Sciatic nerve (tissue), 2 donors: ENCODE measurements at places on chromosomes 3 and 15. TPM values are rescaled to one million over a fixed set of nuclear protein-coding genes. Genes with fewer than 3 reads are reported as not detected.

DNA sequence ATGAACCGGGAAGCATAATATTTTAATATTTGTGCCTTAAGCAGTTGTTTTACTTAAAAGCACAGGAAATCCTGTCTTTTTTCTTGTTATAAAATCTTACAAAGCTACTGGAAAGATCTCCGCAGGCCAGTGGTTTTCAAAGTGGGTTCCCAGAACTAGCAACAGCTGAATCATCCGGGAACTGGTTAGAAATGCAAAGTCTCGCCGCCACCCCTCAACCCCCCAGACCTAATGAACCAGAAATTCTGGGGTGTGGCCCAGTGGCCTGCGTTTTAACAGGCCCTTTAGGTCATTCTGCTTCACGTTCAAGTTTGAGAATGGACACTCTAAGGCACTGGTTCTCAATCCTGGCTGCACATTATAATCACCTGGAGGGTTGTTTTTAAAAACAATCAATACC lies 74.7 kb downstream of the PDZRN3 start:
- DNase-seq, result no peak

DNA sequence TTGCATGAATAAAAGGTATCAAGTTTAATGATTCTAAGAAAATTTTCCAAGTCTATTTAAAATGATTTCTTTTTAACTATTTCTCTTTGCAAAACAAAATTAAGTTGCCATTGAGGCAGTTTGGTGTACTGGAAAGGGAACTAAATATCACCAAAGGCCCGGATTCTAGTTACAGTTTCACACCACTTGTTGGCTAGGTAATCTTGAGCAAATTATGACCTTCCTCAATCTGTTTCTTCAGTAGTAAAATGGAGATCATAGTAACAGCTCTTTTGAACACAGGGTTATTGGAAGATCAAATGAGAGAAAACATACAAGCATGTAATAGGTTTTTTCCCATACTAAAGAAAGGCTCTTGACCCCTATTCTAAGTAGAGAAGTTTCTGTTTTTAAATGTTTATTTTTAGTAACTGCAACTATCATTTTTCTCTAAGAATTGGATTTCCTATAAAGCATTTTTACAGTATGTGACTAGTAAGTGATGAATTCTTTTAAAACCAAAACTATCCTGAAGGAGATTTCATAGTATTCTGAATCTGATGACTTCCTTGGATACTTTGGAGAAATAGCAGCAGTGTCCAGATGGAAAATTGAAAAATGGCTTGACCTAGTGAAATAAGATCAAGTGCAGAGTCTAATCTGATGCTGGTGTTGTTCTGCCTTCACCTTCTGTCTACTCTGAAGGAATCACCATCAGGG lies 15.7 kb downstream of the SCAANT1 start:
- no peak for DNase-seq

GRCh38 chr15:79635149-79635771 lies 203.1 kb downstream of the MINAR1 start:
- DNase-seq, result no peak

DNA sequence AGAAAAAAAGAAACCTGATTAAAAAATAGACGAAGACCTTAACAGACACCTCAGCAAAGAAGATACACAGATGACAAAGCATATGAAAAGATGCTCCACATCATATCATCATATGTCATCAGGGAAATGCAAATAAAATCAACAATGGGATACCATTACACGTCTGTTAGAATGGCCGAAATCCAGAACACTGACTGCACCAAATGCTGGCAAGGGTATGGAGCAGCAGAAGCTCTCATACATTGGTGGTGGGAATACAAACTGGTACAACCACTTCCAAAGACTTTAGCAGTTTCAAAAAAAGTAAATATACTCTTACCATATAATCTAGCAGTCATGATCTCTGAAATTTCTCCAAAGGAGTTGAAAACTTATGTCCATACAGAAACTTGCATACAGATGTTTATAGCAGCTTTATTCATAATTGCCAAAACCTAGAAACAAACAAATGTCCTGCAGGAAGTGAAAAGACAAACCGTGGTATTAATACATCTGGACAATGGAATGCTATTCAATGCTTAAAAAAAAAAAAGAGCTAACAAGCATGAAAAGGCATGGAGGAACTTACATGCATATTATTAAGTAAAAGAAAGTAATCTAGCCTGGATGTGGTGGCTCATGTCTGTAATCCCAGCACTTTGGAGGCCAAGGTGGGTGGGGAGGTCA lies 107.4 kb downstream of the HES1 start:
- DNase-seq, result no peak

GRCh38 chr3:158617982-158618875 lies 26.1 kb upstream of the GFM1 start:
- no peak for DNase-seq

- DNase-seq, result no peak
These were observed 118.2 kb downstream of the GADL1 start for GRCh38 chr3:30776186-30776815.

Gene FAH
- total RNA-seq, result 21.0 TPM

Gene ROBO1
- total RNA-seq, result 31.7 TPM
